IMR-90 (cell line): ENCODE measurements at places on chromosomes 2 and 18. TPM values are rescaled to one million over a fixed set of nuclear protein-coding genes. Genes with fewer than 3 reads are reported as not detected.

GRCh38 chr18:3067722-3068121 lies 54.8 kb upstream of the LPIN2 start:
- DNase-seq, result no peak

- DNase-seq, result no peak
Measured at GRCh38 chr2:164964700-164965099, 9.4 kb upstream of the SLC38A11 start.

Gene UGT1A10
- polyA plus RNA-seq, result not detected in 2 replicates

Gene CAPN14
- polyA plus RNA-seq, result 0.07 and 0.09 TPM in 2 replicates
